ENCODE measurements at places on chromosomes 5 and 9. TPM values are rescaled to one million over a fixed set of nuclear protein-coding genes. Genes with fewer than 3 reads are reported as not detected.

ANKRD31 gene
- polyA plus RNA-seq, result 0.48 TPM

LCN1 gene
- not detected for polyA plus RNA-seq

ZNF169 gene
- polyA plus RNA-seq, result 5.5 TPM

PHYHD1 gene
- polyA plus RNA-seq, result 58.8 TPM

PDZD2 gene
- polyA plus RNA-seq, result 19.9 TPM

IL7R gene
- polyA plus RNA-seq, result 1.3 TPM

CDKN2B gene
- polyA plus RNA-seq, result 0.19 TPM

SPINK13 gene
- not detected for polyA plus RNA-seq

DOK3 gene
- 4.6 TPM for polyA plus RNA-seq

RELL2 gene
- polyA plus RNA-seq, result 0.90 TPM

Data from right renal pelvis (tissue), 4 donors.